Activated CD4-positive, alpha-beta memory T cell treated with anti-CD3 and anti-CD28 coated beads, Interleukin-2, amount 10 ng/mL, durations not matched to agents 7 days and 5 days (primary cell): ENCODE measurements at places on chromosomes 11 and 22.
A peak's percentile ranks its signal among the peaks of the same experiment; 100 is the strongest.

DNA sequence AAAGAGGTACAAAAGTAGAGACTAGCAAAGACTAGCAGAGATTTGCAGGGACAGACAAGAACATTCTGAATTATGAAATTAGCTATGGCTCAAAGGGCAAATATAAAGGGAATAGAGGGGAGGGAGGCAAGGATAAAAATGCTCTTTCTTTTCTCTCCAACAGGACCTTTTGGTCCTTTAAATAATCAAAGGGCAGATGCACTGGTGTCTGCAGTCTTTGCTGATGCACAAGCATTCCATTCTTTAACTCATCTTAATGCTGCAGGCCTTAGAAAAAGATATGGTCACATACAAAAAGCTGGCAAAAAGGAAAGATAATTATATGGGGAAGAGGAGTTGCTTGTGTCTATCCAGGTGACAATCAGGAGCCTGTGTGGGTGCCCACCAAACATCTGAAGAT, 53.6 kb upstream of the SC5D start:
- peaks cover 33% of the 10 kb centered on the region for H3K4me1 ChIP-seq
- DNase-seq, result no peak
- no peaks in the 10 kb centered on the region for H3K36me3 ChIP-seq
- peaks cover 47% of the 10 kb centered on the region for H3K27me3 ChIP-seq

DNA sequence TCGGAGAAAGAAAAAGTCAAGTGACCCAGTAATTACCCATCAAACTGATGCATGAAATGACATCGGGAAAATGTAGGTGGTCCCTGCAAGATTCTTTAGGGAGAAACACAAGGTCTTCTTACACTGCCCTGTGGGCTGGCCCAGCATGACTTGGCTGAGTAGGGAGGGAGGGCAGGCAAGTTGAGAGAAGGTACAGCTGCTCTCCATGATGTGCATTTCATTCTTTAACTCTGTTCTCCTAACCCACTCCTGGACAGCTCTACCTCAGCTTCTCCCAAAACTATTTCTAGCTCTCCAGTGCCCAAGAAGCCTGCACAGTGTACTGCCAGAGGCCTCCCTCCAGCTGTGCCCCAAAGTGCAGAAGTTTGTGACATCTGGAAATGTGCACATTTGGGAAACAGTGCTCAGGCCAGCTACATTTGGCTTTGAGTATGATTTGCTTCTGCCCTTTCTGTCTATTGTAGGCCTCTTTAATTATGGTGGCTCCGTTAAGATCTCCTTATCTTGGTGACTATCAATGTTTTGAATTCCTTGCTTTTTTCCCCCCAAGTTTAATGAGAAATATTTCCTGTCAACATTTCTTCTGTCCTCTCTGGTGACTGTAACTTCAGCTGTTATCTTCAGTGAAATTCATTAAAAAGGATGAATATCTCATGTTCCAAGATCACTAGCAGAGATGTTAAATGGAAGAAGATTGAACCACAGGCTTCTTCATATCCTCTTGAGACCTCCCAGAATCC, 26.7 kb upstream of the PRSS23 start:
- no peak overlapping the region for H3K4me3 ChIP-seq
- DNase-seq, result no peak
- peaks cover 31% of the 10 kb centered on the region for H3K27me3 ChIP-seq

DNA sequence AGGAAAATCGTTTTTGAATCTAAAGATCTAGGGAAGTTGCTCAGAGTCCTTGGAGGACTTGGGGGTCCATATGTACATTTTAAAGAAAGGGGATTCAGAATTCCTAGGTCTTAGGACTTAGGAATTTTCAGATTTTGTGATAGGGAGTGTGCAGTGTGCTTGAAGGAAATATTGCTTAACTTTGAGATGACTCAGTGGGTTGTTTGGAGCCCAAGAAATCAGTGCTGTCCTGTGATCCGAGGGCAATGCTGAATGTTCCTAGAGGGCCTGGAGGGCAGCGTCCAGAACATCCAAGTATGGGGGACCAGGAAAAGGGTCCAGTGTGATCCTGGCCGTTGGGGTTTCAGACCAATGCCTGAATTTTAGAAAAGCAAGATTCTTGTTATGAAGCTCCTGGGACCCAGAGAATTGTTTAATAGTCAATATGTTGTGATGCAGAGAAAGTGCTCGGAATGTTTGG, 3.1 kb upstream of the IGF2 start:
- no peak for DNase-seq
- no peak overlapping the region for H3K4me3 ChIP-seq

DNA sequence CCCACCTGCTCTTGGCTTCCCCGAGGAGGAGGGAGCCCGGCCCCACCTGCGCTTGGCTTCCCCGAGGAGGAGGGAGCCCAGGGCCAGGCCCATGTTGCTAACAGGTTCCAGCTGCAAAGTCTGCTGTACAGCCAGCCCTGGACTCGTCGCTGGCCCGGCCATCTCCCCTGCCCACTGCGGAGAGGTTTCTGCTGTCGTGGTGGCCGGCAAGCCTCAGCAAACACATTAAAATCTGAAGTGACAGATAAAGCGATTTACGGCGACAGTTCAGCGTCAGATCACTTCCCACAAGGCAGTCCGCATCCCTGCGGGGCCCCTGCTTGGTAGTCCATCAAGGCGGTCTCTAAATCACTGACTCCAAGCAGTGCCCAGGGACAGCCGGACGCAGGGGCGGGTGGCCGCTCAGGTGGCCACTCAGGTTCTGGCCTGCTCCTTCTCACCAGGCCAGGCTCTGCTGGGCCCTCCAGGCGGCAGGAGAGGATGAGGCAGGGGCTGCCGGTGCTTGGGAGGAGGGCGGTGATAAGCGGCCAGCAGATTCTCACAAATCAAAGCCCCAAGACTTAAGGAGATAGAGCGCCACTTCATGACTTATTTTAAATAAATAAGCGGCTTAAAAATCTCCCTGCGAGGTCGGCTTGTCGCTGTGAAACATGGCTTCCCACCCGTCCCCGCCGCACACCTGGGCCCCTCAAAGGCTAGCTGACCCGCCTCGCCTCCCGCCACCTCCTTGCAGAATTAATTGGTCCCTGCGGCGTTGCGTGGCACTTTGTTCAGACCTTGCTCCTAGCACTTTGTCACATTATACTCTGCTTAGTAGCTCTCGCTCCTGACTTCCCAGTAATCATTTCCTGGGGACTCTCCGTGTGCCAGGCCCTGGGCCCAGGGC, 21.1 kb downstream of the MACROD1 start:
- peaks cover 12% of the 10 kb centered on the region for H3K4me1 ChIP-seq
- no peaks in the 10 kb centered on the region for H3K36me3 ChIP-seq
- H3K4me3 ChIP-seq, result no peak overlapping the region

DNA sequence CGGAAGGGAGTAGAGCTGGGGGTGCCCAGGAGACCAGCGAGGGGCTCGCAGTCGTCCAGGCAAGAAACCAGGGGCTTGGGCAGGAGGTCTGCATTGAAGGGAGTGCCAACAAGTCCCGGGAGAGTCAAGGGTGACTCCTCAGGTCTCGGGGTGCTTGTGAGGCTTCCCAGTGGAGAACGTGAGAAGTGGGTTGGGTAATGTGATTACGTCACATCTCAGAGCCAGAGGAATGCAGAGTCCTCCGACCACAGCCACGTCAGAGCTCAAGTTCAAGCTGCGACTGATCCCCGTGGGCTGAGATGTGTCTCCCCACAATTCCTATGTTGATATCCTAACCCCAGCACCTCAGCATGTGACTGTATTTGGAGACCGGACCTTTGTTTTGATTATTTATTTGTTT, 89.7 kb upstream of the SHANK2 start:
- no peaks in the 10 kb centered on the region for H3K27me3 ChIP-seq
- H3K36me3 ChIP-seq, result no peaks in the 10 kb centered on the region
- H3K4me1 ChIP-seq, result no peaks in the 10 kb centered on the region

DNA sequence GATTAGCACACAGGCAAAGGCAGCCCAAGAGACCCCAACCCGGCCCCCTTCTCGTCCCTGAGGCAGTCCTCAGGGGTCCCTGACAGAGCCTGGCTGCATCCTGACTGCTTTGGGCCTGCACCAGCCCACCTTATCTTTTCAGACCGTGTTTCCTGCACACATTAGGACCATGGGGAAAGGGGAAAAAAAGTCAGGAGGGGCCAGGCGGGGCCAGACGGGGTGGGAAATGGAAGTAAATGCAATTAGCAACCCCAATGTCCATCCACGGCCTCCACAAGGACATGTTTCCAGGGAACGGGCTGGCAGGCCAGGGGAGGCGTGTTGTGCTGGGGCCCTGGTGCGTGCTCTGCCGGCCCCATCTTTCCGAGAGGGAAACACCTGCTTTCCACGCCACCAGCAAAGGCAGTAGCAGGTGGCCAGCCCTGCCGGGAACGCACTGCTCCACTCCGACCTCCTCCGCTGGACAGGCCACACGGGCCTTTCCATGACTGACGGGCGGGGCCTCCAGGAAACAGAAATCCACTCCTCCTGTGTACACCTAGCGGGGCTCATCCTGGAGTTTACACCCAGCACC, 7.4 kb downstream of the EHD1 start:
- peaks cover 75% of the 10 kb centered on the region for H3K36me3 ChIP-seq
- no peaks in the 10 kb centered on the region for H3K27me3 ChIP-seq
- H3K27ac ChIP-seq, result peak overlapping the region; percentile 86
- peaks cover 87% of the 10 kb centered on the region for H3K4me1 ChIP-seq

DNA sequence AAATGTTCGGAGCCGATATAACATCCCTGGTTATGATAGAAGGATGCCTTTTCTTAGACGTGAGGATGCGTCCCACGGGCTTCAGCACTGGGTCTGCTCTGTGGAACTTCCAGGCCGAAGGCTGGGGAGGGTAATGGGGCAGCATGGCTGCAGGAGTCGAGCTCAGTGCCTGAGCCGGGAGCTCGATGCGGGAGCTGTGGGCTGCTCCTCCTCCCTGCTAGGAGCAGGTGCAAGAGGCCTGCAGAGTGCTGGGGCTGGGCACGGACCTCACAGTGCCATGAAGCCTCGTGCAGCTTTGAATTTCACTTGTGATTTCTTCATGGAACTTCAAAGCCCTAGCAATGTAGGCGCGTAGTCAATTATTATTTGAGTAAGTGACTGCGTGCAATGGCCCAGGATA, 6.0 kb downstream of the TUBA8 start:
- DNase-seq, result no peak
- H3K27ac ChIP-seq, result no peak overlapping the region
- peaks cover 10% of the 10 kb centered on the region for H3K27me3 ChIP-seq
- H3K4me3 ChIP-seq, result no peak overlapping the region
- no peaks in the 10 kb centered on the region for H3K36me3 ChIP-seq

DNA sequence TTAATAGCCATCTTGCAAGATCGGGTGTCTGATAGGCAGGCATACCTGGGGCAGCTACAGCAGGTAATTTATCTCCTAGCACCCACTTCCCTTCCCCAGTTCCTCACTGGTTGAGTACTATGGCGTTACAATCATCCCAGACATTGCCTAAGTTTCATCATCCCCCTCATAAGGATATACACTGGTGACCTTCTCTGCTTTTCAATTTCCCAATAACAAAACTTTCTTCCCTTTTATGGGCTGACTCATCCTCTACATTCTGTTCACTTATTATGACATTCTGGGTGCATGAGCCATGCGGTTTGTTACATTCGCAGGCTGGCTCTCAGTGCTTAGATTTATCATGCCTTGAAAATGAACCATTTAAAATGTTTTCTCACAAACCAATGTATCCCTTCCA, 5.0 kb upstream of the MRPL11 start:
- peaks cover 10% of the 10 kb centered on the region for H3K27me3 ChIP-seq
- no peak for DNase-seq
- H3K27ac ChIP-seq, result no peak overlapping the region
- no peak overlapping the region for H3K4me3 ChIP-seq

DNA sequence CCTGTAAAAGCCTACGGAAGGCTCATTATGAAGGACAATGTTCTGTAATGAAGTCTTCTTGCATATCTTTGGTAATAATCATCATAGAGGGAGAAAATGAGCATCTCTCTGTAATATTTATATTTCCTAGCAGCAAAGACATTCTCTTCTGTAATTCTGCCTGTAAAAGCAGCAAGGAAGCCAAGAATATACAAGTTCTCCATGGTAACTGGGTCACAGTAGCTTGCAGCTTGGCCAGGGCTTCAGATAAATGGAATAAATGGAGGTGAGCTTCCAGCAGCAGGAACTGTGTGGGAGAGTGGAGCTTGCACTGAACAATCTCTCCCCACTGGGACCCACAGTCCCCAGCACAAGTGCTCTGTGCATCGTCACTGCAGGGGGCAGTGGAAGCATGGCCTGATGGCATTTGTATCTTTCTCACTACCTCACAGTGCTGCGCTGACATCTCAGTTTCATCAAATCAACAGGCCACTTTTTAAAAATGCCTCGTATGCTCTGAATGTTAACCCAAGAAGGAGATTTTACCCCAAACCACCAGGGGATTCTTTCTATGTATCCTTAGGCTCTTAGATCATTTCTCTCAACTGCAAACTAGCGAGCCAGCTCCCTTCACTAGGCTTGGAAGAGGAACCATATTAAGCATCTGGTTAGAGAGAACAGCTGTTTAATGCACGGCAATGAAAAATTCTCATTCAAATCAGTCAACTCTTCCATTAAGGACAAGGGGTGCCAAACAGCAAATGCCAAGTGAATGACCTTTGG, 1059.7 kb downstream of the OPCML start:
- no peak for DNase-seq
- H3K4me3 ChIP-seq, result no peak overlapping the region
- no peaks in the 10 kb centered on the region for H3K4me1 ChIP-seq
- H3K36me3 ChIP-seq, result no peaks in the 10 kb centered on the region

- peaks cover 16% of the 10 kb centered on the region for H3K36me3 ChIP-seq
- no peak overlapping the region for H3K4me3 ChIP-seq
- no peak for DNase-seq
- H3K27ac ChIP-seq, result no peak overlapping the region
These were observed 1.2 kb upstream of the SMIM35 start for GRCh38 chr11:118087931-118088330.

DNA sequence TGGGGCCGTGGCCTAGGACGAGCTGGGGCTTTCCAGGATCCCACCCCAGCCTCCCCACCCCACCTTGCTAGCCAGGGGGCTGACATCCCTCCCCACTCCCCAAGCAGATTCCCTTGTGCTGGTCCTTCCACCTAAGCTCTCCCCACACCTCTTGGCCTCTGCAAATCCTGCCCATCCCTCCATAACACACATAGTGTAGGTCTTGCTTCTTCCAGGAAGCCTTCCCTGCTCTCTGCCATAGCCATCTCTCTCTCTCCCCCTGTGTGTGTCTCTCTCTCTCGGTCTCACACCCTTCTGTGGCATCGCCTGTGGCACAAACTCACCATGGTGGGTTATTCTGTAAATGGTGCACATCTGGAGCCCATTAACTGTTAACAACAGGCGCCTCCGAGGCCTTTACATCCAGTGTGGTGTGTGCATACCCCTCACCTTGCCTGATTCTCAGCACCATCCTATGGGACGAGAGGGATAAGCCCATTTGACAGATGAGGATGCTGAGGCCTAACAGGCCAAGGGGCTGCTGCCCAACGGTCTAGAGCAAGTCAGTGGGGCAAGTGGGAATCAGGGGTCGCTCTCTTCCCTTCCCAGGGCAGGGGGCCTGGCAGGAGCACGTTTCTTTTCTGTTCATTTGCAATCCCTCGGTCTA, 22.2 kb upstream of the PICK1 start:
- no peak overlapping the region for H3K27ac ChIP-seq
- no peak overlapping the region for H3K4me3 ChIP-seq
- H3K27me3 ChIP-seq, result no peaks in the 10 kb centered on the region
- no peaks in the 10 kb centered on the region for H3K4me1 ChIP-seq
- no peak for DNase-seq

GRCh38 chr11:34825670-34826383, 90.4 kb downstream of the APIP start:
- no peak for DNase-seq
- H3K36me3 ChIP-seq, result no peaks in the 10 kb centered on the region
- peaks cover 5% of the 10 kb centered on the region for H3K4me1 ChIP-seq
- H3K4me3 ChIP-seq, result no peak overlapping the region
- H3K27me3 ChIP-seq, result peaks cover 19% of the 10 kb centered on the region

GRCh38 chr11:73164803-73165540, 22.9 kb upstream of the FCHSD2 start:
- H3K27me3 ChIP-seq, result peaks cover 19% of the 10 kb centered on the region
- no peak overlapping the region for H3K27ac ChIP-seq
- no peak overlapping the region for H3K4me3 ChIP-seq
- DNase-seq, result no peak
- H3K4me1 ChIP-seq, result no peaks in the 10 kb centered on the region
- no peaks in the 10 kb centered on the region for H3K36me3 ChIP-seq
